Psoas muscle (tissue), 8 donors: ENCODE measurements at places on chromosomes 3 and 15. TPM values are rescaled to one million over a fixed set of nuclear protein-coding genes. Genes with fewer than 3 reads are reported as not detected.
A peak's percentile ranks its signal among the peaks of the same experiment; 100 is the strongest.

- no peaks in the 10 kb centered on the region for H3K4me1 ChIP-seq
- no peak for DNase-seq
- H3K27ac ChIP-seq, result no peak overlapping the region
- no peaks in the 10 kb centered on the region for H3K36me3 ChIP-seq
Observed at GRCh38 chr15:71249986-71250385, 134.7 kb downstream of the THSD4 start.

GRCh38 chr3:30170681-30171438, 435.5 kb upstream of the TGFBR2 start:
- no peaks in the 10 kb centered on the region for H3K27me3 ChIP-seq
- no peaks in the 10 kb centered on the region for H3K4me1 ChIP-seq
- no peak overlapping the region for H3K27ac ChIP-seq
- DNase-seq, result no peak

DNA sequence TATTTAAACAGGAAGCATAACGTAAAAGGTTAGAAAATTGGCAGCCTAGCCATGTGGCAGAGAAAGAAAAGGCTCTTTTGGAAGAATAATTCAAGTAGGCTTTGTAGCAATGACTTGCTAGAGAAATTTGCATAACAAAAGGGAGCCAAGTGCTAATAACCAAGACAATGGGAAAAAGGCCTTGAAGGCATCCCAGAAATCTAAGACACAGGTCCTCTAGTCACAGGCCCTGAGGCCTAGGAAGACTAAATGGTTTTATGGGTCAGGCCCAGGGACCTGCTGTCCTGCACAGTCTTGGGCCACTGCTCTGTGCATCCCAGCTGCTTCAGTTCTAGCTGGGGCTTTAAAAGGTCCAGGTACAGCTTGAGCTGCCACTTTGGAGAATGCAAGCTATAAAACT, 78.5 kb downstream of the FGF7 start:
- H3K27ac ChIP-seq, result no peak overlapping the region
- H3K4me3 ChIP-seq, result no peak overlapping the region
- H3K27me3 ChIP-seq, result no peaks in the 10 kb centered on the region
- H3K4me1 ChIP-seq, result no peaks in the 10 kb centered on the region

- no peak overlapping the region for H3K27ac ChIP-seq
- H3K36me3 ChIP-seq, result no peaks in the 10 kb centered on the region
- no peaks in the 10 kb centered on the region for H3K4me1 ChIP-seq
- peak; percentile 77 for DNase-seq
- H3K27me3 ChIP-seq, result no peaks in the 10 kb centered on the region
Observed at GRCh38 chr15:62254137-62254934, 89.3 kb upstream of the C2CD4B start.

DNA sequence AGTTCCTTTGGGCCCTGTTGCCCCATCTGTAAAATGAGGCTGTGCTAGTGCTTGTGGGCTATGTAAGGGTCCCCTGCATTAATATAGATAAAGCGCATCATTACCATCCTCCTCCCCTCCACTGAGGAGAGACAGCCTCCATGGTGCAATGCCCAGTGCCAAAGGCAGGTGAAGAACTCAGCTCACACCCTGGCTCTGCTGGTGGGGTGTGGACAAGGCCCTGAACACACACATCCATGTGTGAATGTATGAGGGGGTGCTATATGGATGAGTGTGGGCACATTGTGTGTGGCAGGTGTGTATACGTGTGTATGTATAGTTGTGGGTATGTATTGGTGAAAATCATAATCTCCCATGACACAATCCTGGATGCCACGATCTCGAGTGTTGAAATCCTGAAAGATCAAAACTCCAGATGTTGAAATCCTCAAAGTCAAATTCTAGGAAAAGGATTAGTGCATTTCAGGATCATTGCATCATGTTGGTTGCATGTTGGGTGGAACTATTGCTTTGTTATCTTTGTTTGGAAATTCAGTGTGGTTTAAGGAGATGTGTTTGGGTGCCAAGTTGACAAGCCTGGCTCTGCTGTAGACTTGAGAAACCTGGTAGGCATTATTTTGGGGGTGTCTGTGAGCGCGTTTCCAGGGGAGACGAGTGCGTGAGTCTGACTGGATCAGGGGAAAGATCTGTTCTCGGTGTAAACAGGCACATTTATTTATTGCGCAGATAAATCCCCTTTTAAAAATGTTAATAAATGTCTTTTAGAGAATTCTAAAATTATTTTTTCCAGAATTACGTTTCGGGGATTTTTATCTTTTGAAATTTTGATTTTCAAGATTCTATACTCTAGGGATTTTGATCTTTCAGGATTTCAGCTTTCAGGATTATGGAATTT, 42.0 kb upstream of the SEC61A1 start:
- no peaks in the 10 kb centered on the region for H3K27me3 ChIP-seq
- no peak overlapping the region for H3K4me3 ChIP-seq
- H3K36me3 ChIP-seq, result no peaks in the 10 kb centered on the region
- no peak for DNase-seq

Gene PIAS1
- total RNA-seq, result 22.8 TPM

DNA sequence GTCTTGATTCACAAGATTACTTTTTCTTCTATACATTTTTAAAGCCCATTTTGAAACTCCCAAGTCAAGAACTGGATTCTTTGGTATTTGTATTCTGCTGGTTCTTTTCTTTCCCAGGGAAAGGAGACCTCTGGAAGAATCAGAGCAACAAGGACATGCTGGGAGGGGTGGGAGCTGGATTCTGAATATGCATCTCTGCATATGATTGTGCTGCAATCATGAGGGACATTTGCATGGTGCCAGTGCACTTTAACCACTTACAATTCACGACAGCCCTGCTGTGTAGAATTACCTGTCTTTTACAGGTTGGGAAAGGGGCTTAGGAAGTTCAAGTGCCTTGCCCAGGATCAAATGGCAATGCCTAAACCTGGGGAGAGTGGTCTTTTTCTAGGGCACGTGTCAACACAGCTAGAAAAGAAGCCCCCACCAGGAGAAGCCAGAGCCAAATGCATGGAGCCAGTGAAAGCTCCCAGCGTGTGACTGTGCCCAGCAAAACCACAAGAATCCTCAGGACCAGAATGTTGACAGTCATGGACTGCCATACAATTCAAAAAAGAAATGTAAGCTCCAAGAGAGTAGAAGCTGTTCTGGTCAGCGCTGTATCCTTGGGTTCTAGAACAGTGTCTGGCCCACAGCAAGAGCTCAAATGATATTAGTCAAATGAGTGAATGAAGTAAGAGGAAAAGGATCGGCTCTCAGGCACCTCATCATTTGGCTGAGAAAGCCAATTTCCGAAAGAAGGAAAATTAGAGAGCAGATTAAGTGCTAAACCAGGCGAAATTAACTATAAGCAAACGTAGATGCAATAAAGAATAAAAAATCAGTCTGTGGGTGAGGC, 84.5 kb upstream of the MEF2A start:
- no peaks in the 10 kb centered on the region for H3K27me3 ChIP-seq
- H3K4me3 ChIP-seq, result no peak overlapping the region
- H3K4me1 ChIP-seq, result peaks cover 11% of the 10 kb centered on the region
- no peak overlapping the region for H3K27ac ChIP-seq
- DNase-seq, result no peak
- H3K36me3 ChIP-seq, result no peaks in the 10 kb centered on the region

GRCh38 chr3:46082021-46082420, 54.7 kb upstream of the XCR1 start:
- no peak for DNase-seq
- no peak overlapping the region for H3K4me3 ChIP-seq

DNA sequence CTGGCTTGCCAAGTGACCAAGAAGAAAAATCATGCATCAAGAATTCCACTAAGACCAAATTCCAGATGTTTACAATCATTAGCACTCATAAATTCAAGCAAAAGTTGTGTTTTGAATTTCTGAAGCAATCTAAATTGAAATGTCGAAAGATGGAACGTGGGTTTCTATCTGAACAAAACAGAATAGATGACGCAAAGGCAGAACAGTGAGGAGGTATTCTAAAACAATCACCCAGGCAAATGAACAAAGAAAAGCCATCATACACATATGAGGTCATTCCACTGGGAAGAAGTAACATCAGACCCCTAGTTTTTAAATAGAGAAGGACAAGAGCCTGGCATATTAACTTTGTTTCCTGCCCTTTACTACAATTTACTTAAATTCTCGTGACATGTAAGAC, 58.0 kb downstream of the MCF2L2 start:
- no peaks in the 10 kb centered on the region for H3K36me3 ChIP-seq
- peaks cover 7% of the 10 kb centered on the region for H3K4me1 ChIP-seq
- peak overlapping the region; percentile 67 for H3K27ac ChIP-seq
- H3K27me3 ChIP-seq, result no peaks in the 10 kb centered on the region
- no peak overlapping the region for H3K4me3 ChIP-seq

Gene CEP19
- total RNA-seq, result 0.67 TPM

Gene MAP2K5
- total RNA-seq, result 17.9 TPM

- H3K4me3 ChIP-seq, result no peak overlapping the region
- no peaks in the 10 kb centered on the region for H3K27me3 ChIP-seq
- H3K4me1 ChIP-seq, result no peaks in the 10 kb centered on the region
Observed at GRCh38 chr15:81327516-81327915, 3.6 kb upstream of the STARD5 start.

DNA sequence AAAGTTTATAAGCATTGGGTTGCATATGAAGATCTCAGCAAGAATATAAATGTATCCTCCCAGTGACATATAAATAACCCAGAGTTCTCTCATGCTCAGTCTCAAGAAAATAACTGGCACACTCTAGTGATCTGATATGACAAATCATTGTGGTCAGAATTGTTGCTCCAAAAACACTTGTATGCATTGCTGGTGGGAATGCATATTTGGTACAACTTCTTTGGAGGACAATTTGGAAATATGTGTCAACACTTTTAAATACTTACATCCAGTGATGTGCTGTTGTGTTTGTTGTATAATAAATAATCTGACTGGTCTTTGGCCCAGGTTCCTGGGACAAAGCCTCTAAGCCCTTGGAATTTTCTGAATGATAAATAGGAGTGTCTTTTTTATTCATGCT, 66.7 kb upstream of the STT3B start:
- peaks cover 6% of the 10 kb centered on the region for H3K4me1 ChIP-seq
- H3K4me3 ChIP-seq, result no peak overlapping the region
- no peaks in the 10 kb centered on the region for H3K27me3 ChIP-seq

DNA sequence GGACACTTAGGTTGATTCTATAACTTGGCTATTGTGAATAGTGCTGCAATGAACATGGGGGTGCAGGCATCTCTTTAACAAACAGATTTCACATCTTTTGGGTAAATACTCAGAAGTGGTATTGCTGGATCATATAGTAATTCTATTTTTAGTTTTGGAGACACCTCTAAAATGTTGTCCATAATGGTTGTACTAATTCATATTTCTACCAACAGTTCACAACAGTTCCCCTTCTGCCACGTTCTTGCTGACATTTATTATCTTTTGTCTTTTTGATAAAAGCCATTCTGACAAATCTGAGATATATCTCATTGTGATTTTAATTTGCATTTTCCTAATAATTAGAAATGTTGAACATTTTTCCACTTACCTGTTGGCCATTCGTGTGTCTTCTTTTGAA, 19.5 kb downstream of the CX3CR1 start:
- peak overlapping the region; percentile 73 for H3K27ac ChIP-seq
- H3K27me3 ChIP-seq, result no peaks in the 10 kb centered on the region
- H3K36me3 ChIP-seq, result no peaks in the 10 kb centered on the region
- peaks cover 48% of the 10 kb centered on the region for H3K4me1 ChIP-seq

- no peak overlapping the region for H3K4me3 ChIP-seq
- no peak for DNase-seq
- no peak overlapping the region for H3K27ac ChIP-seq
Observed at GRCh38 chr15:57090496-57090859, 172.0 kb downstream of the TCF12 start.

DNA sequence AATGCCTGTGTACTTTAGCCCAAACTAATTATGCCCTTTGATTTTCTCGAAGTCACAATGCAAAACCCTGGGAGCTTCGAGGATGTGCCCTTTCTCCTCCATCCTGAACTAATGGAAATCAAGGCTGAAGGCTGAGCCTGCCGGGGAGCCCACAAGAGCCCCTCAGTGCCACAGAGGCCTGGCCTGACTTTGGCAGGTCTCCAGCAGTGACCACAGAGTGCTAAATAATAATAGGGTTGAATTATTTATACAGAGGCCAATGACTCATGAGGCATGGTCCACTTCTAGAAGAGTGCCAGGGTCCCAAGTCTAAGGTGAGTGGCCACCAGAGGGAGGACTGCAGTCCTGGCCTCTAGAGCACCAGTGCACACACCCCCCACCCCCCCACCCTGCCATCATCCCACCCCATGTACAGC, 19.1 kb upstream of the GLCE start:
- peaks cover 34% of the 10 kb centered on the region for H3K27me3 ChIP-seq
- no peak for DNase-seq
- no peak overlapping the region for H3K27ac ChIP-seq
- H3K4me1 ChIP-seq, result no peaks in the 10 kb centered on the region
- H3K4me3 ChIP-seq, result no peak overlapping the region
- H3K36me3 ChIP-seq, result no peaks in the 10 kb centered on the region

Gene GPR160
- total RNA-seq, result 0.92 TPM

GRCh38 chr3:71451060-71451459, 132.5 kb downstream of the FOXP1 start:
- H3K36me3 ChIP-seq, result no peaks in the 10 kb centered on the region
- H3K27ac ChIP-seq, result no peak overlapping the region
- H3K4me3 ChIP-seq, result no peak overlapping the region
- H3K27me3 ChIP-seq, result no peaks in the 10 kb centered on the region

Gene WNT5A
- 6.2 TPM for total RNA-seq

Gene ACSBG1
- total RNA-seq, result not detected

DNA sequence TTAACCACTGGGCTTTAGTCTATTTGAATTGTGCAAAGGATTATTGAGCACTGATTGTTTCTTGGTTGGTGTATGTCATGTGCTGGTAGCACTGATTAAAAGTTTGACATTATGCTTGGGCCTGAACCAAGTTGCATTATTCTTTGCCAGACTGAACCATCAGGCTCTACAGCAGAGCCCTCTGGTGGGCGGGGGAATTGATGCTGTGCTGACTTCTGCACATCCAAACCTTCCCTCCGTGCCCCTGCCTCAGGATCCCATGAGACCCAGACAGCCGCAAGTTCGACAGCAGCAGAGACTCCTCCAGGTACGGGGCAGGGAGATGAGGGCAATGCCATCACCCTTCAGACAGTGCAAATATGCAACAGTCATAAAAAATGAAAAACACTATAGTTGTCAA, 28.4 kb upstream of the P2RY12 start:
- no peaks in the 10 kb centered on the region for H3K27me3 ChIP-seq
- no peak for DNase-seq
- no peaks in the 10 kb centered on the region for H3K36me3 ChIP-seq
- no peaks in the 10 kb centered on the region for H3K4me1 ChIP-seq
